ENCODE measurements at places on chromosomes 12 and 14. TPM values are rescaled to one million over a fixed set of nuclear protein-coding genes. Genes with fewer than 3 reads are reported as not detected.

DNA sequence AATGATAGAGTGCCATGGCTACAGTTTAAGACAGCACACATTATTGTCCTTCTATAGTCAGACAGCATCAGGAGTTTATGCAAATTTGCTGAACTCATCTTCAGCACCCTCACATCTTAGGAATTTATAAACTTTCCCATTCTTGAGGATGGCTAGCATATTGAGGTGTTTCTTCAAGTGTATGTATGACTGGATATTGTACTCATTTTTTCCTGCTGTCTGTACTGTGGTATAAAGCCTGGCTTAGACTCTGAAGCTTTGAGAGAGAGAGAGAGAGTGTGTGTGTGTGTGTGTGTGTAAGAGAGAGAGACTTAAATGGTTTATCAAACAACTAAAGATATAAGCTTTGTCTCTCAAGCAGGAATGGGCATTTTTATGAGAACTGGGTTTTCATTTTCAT, 161.6 kb downstream of the PIK3C2G start:
- no peaks in the 10 kb centered on the region for H3K4me1 ChIP-seq
- H3K4me3 ChIP-seq = no peak overlapping the region
- DNase-seq = no peak

GRCh38 chr12:16849473-16849872, 243.5 kb upstream of the LMO3 start:
- H3K36me3 ChIP-seq = no peaks in the 10 kb centered on the region
- H3K4me1 ChIP-seq = no peaks in the 10 kb centered on the region
- DNase-seq = no peak
- no peaks in the 10 kb centered on the region for H3K27me3 ChIP-seq

PLCZ1 gene
- polyA plus RNA-seq = not detected

- peaks cover under 1% of the 10 kb centered on the region for H3K27me3 ChIP-seq
- DNase-seq = no peak
- peaks cover 18% of the 10 kb centered on the region for H3K36me3 ChIP-seq
- H3K4me3 ChIP-seq = no peak overlapping the region
Observed at GRCh38 chr12:55718015-55718414, 2.2 kb downstream of the BLOC1S1 start.

DNA sequence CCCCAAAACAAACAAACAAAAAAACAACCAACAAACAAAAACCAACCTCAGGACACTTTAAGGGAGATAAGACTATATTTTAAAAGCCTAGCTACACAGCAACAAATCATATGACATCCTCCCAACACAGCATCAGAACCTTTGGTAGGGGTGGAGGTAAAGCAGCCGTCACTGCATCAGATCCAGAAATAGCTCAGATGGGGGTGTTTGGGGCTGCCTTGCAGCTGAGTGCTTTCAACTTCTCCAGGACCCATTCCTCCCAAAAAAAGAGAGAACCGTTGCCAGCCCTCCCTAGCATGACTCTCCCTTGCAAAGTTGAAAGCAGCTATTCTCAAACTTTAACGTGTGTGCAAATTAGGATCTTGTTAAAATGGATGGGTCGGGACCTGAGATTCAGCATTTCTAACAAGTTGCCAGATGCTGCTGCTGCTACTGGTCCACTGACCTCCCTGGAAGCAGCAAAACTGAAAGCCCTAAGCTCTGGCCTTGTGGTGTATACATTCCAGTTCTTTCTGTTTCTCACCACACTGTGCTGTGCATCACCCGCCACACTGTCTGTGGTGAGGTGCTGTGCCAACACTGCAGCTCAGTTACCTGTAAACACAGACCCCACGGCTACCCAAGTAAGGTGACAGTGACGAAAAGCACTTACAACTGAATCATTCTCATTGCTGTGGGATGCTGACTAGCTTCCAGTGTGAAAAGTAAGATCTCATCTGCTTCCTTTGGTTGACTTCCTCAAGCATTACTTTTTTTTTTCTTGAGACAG, 54.0 kb downstream of the SLC38A1 start:
- no peak for DNase-seq
- H3K4me1 ChIP-seq = peaks cover 7% of the 10 kb centered on the region

HNRNPA1 gene
- polyA plus RNA-seq = 2,413 TPM

DNA sequence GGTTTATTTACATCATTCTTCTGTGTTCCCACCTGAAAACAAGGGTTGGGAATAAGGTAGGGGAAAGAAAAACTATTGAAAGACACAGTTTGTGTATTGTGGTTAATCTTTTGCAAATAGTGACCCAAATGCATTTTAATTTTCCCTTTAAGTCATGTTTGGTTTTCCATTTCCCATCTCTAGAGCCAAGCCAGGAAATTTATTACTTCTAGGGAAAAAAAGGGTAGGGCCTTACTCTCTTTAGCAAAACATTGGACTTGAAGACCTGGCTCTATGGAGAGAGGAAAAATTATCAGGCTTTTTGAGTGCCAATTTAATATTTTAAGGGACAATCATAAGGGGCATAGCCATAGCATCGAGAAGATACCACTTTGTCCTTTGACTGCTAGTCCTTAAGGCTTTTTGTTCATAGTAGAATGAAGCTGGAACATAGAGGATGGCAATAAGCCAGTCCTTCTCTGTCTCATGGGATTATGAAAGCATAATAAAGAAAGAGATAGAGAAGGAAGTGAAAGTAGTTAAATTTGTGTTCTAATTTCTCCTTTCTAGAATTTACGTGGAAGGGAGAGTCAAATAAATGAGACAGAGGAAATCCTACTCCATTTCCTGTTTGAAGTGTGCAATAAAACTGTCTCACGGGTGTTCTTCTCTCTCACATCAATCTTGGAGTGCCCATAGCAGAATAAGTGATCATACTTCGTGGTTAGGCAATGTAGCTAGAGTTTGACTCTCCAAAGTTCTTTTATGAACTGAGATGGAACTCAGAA, 50.9 kb upstream of the PPFIA2 start:
- DNase-seq = no peak

All from large intestine (tissue), 12 donors.